Fibroblast of skin of left biceps (primary cell): ENCODE measurements at places on chromosomes 7 and 10.
A peak's percentile ranks its signal among the peaks of the same experiment; 100 is the strongest.

GRCh38 chr7:65454469-65454868 is 80.8 kb downstream of the ZNF92 start:
- DNase-seq, result no peak

DNA sequence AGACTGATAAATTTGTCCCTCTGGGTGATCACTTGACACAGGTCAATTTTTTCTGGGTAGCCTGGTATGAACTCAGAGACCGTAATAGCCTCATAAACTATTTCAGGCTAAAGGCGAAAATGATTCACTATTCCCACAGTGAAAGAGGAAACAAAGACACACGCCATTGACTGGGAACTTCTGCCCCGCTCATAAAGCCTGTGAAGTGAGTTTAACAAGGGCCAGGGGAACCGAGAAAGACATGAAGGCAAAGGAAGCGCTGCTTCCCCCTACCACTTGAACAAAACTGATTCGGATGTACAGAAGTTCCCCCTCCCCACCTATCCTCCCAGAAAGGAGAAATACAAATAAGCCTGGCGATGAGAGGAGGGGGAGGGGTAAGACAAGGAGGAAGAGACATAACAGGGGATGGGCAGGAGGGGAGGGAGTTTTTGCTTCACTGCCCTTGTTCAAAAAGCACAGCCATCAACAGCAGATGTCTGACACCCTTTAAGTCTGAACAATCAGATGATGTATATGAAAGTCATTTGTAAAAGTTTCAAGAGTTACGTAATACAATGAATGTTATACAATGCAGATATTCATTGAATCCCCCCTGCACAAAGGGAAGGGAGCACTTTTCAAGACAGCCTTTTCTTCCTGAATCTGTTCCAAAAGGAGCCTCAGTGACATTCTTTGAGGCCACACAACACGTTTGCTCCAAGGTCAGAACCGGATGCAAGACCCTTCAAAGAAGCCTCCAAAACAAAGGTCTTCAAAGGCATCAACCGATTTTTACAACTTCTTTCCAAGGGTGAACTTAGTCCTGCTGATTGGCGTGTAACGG is 734 bp downstream of the ABCB4 start:
- DNase-seq, result no peak

DNA sequence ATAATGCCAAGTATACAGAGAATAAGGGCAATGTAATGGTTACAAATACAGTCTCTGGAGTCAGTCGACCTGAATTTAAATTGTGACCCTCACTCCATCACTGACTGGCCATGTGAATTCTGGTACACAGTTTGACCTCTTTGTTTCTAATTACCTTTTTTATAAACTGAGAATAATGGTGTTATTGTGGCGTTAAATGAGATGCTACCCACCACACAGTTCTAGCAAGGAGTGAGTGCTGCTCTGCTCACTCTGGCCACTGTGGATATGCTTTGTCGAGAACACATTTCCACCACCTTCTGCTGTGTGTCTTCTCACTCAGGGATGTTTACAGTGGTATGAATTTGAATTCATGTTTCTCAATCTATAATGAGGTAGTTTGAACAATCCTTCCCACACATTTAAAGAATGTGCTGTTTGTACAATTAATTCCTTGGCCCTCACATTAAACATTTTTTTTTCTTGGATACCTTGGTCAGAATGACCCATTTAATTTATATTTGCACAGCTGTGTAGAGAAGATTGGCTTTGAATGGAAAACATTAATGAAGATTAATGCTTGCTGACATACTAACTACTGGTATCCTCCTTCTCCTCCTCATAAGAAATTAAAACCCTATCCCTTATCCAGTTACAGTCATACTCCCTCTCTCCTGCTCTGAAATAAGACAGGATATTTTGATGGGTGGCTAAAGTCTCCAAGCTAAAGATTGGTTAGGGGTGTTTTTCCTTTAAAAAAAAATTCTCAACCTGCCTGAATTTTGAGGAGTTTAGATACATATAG is 42.4 kb downstream of the PLCE1 start:
- no peak for DNase-seq

DNA sequence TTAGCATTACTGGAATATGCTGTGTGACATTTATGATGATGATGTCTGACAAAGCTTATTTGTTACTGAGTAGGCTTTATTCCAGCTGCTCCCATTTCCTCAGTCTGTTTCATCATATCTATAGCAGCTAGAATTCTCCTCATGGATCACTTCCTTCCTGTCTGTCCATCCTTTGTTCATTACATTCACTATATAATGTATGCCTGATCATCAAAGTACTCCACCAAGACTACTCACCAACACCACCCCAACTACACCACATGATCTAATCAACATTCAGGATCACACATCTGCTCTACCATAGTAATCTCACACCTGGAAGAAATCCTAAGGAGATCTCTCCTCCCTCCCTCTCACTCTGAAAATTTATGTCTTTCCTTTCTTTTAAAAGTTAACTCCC is 61.3 kb downstream of the APBB1IP start:
- no peak for DNase-seq

GRCh38 chr7:6516387-6516983 is 34.8 kb downstream of the GRID2IP start:
- peak; percentile 33 for DNase-seq

DNA sequence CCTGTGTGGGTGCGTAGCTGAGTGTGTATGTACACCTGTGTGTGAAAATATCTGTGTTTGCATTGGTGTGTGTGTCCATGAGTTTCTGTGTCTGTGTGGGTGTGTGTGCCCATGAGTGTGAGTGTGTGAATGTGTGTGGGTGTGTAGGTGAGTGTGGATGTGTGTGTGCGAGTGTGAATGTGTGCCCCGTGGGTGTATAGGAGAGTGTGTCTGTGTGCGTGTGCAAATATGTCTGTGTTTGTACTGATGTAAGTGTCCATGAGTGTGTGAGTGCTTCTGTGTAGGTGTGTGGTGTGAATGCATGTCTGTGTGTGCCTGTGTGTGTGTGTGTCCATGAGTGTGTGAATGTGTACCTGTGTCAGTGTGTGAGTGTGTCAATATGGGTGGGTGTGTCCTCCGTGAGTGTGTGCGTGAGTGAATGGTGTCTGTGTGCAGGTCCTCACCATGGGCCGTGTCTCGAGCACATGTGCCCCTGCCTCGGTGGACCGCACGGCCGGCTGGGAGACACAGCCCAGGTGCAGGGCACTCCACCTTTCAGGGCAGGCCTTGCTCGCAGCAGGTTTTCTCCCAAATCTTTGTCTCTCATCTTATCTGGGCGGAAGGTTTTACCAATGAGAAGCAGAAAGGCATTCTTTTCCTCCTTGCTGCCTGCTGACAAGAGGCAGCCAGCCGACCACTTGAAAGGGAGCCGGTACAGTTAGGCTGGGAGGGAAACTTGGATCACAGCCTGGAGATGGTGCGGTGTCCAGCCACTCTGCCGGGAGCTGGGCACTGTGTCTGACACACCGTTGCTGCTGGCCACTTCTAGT is 107.1 kb upstream of the FAM20C start:
- no peak for DNase-seq

GRCh38 chr7:41418337-41418736 is 284.6 kb downstream of the INHBA start:
- no peak for DNase-seq

GRCh38 chr7:101618207-101618839 is 10.8 kb downstream of the MYL10 start:
- no peak for DNase-seq

- DNase-seq, result no peak
These were observed 419.5 kb upstream of the SORCS1 start for GRCh38 chr10:107583974-107584373.

DNA sequence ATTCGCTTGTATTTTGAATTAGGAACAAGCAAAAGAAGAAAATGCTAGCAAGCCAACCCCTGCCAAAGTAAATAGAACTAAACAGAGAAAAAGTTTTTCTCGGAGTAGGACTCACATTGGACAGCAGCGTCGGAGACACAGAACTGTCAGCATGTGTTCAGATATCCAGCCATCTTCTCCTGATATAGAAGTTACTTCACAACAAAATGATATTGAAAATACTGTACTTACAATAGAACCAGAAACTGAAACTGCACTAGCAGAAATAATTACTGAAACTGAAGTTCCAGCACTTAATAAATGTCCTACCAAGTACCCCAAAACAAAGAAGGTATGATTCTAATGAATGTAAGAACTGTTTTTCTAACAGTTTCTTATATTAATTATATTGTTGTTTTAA is 87.9 kb downstream of the KMT2E start:
- DNase-seq, result no peak

DNA sequence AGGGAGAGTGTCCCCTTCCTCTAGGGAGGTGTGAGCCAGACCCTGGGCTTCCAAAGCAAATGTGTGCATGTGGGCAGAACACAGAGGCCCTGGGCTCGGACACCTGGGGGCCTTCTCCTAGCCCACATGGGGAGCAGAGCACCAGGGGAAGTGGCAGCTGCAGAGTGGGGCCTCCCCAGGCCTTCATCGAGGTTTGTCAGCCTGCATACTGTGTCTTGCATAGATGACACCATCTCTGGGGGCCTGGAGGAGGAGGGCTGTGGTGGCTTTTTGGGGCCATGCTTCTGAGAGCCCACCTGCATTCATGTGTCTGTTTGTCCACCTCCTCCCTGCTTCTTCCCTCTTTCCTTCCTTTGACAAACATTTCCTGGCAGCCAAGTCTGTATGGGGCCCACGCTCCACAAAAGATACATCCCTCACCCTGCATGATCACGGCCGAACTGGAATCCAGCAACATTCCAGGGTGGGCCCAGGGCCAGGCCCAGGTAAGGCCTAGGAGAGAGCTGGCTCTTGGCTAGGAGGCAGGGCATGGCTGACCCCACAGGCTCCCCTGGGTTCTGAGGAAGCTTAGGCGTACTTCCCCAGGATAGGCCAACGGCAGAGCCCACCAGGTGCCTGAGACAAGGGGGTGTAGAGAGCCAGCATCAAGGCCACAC is 79.2 kb downstream of the ZMIZ1 start:
- DNase-seq, result no peak

- no peak for DNase-seq
These were observed 350.0 kb downstream of the PLXDC2 start for GRCh38 chr10:20166096-20166675.

GRCh38 chr7:101629171-101629570 is at the start of gene MYL10:
TSS of gene MYL10 (minus strand) at chr7:101629296. CDS start at chr7:101629118, 178 bp downstream.
- DNase-seq, result no peak

DNA sequence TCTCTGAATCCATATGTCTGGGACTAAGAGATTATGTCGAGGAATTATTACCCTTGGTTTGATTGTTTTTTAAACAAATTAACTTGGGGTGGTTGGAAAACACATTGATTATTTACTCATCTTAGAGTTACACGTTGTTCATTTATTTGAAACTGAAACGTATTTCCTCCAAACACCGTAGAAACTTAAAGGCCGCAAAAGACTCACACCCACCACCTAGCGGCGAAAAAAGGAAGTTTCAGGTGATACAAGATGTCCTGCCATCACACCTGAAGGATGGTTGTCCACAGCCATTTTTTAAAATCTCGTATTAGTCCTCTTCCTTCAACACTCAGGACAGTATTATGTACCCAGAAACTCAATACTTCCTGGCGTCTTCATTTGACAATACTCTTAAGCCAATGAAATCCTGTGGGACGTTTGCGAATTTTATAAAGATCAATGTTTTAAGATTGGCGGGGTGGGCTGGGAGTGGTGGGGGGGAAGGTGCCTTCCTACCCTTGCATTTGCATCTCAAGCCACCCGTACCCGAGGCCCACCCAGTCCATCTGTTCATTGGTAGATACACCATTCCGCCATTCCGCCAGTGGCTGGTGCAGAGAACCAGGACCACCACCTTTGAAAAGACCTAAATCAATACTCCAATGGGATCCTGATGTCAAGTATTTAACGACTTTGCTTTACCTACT is 1.4 kb upstream of the LCOR start:
- no peak for DNase-seq

DNA sequence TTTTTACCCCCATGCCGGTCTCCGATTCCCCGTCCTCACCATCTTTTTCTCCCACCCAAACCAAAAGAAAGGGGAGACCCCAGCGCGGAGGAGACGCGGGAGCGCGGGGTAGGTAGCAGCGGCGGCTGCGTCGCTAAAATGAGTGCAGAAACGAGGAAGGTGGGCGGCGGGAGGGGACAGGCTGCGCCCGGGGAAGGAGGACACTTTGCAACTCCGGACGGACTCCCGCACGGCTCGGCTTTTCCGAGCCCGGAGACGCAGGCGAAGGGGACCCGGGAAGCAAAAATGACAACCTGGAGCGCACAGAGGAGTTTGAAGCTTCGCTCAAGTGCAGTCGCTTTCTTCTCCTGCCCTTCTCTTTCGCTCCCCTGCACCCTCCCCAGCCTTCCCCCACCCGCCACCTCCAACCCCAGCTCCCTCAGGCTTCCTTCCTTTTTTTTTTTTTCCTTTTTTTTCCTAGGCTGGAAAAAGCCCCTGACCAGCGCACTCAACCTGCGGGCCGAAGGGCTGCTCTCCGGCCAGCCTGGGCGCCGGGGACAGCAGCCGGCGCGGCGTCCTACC is 453 bp downstream of the SFMBT2 start:
- no peak for DNase-seq

DNA sequence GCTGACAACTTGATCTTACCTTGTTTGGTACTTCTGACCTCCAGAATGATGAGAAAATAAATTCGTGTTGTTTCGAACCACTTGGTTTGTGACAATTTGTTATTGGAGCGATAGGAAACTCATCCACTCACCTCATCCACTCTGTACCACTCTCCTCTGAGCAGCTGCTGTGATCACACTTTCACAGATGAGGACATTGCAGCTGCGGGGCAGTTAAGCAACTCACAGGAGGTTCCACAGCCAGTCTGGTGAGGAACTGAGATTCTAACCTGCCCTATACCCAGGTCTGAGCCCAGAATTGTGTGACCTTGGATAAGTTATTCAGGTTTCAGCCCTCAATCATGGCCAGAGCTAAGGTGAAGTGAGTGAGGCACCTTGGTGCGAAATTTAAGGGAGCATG is 35.2 kb downstream of the BTBD16 start:
- DNase-seq, result no peak

- DNase-seq, result no peak
These were observed 17.0 kb upstream of the TRIM8 start for GRCh38 chr10:102627291-102627735.

DNA sequence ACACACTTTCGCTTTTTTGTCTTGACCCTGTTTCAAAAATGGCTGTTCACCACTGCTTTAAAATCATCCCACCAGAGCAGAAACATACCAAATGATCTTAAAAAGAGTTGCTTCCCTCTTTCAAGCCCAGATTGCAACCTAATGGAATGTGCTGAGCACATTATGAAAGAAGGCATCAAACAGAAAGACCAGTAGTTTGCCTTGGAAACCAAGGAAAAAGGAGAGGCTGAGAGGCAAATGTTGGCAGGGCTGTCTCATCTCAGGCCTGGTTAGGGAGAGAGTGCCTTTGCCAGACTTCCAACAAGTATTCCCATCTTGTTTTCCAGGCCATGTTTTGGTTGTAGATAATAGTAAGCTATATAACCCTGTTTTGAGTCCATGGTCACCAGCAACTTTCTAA is 64.3 kb downstream of the ABCB4 start:
- DNase-seq, result no peak
